Lower leg skin (tissue), 4 donors: ENCODE measurements at places on chromosomes 5 and 9.

GRCh38 chr5:133274597-133274935, 222.8 kb downstream of the HSPA4 start:
- no peak for DNase-seq

DNA sequence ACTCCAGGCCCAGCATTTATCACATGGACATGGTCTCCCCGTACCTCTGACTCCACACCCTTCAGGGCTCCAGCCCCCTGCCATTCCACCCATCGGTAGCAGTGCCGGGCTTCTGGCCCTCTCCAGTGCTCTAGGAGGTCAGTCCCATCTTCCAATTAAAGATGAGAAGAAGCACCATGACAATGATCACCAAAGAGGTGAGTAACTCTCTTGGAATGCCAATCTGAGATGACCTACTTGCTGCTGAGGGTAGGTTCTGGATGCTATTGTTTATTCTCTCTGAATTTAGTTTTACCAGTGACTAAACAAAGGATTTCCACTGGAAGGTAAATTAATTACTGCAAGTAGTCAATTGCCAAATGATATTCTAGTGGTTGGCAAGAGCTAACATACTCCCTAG, 80.8 kb downstream of the TLE4 start:
- no peak for DNase-seq

GRCh38 chr9:33388110-33388994, 14.0 kb downstream of the AQP7 start:
- no peak for DNase-seq

DNA sequence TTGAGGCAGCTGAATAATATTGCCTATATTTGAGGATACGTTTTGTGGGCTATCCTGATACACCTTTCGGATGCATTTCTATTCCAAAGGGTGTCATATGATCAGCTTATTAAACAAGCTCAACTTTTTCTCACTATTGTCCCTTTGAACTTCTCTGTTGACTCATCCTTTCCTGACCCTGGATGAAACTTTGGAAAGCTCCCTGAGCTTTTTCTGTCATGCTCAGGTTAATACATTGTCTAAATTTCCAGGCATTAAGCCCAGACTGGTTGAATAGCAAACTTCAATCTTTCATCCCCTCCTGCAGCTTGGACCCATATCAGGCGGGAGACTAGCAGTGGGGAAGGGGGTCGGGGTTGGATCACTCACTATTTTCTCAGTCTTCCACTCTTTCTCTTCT, 104.9 kb upstream of the PTPN3 start:
- no peak for DNase-seq

DNA sequence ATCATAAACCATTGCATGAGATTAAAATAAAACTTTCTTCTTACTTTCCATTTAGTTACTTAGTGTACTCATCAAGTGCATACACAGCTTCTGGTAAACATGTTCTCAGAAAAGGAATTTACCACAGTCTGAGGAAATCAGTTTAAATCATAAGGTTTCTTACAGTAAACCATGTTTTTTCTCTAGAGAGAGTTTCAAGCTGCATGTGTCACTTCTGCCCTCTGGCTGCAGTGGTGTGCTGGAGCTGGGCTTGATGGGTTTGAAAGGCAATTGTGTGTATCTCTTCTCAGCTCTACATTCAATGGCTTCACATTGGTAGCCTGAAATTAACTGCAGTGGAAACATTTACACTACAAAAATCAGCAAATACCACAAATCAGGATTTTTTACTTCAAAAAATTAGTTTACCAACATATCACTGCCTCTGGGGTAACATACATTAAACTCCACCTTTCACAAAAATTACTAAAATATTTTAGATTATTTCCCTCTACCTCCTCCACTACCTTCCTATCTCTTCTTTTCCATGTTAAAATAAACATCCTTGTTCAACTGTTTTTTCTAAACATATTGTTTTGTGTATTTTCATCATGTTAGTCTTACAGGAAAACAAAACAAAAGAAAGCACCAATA, 414.3 kb downstream of the ANXA1 start:
- no peak for DNase-seq

DNA sequence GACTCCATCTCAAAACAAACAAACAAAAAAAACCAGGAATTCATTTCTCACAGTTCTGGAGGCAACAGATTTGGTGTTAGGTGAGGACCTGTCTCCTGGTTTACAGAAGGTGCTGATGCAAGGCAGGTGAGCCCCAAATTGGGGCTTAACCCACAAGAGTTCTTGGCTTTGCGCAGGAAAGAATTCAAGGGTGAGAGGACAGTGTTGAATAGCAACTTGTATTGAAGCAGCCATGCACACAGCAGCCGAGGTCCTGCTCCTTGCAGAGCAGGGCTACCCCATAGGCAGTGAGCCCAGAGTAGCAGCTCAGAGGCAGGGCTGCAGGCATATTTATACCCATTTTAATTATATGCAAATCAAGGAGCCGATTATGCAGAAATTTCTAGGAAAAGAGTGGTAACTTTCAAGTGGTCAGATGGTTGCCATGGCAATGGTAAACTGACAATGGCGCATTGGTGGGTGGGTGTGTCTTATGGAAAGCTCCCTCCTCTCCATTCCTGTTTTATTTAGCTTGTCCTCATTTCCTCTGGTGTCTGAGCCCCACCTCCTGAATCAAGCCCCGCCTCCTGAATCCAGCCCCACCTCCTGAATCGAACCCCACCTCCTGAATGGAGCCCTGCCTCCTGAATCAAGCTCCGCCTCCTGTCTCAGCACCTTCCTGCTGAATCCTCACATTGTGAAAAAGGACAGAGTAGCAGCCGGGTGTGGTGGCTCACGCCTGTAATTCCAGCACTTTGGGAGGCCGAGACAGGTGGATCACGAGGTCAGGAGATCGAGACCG, 34.5 kb upstream of the COL5A1 start:
- no peak for DNase-seq

DNA sequence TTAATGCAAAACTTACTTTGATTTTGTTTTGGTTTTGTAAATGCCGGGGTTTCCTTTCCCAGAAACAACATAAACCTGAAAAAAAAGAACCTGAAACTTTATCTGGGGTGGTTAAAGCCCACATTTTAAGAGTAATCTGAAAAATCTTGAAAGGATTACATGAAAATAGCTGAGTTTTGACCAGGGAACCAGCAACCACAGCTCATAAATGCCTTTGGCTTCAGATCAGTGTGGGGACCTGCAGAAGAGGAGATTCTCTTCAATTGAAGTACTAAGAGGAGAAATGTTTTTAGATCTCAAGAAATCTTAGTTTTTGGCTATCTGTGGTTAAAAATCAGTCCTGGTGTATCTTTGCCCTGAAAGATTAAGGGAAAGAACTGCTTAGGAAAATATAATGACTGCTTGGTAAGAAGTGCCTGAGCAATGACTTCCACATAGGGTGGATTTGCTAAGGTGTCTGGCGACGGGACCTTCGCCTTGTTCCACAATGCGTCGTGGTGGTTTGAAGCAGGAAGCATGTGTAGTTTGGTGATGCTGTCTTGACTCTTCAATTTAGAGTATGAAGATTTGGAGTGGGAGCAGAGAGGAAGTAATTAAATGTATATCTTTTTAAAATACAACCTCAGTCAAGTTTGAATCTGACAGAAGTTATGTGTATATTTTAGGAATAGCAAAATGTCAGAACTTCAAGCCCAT, 186.5 kb downstream of the MAN2A1 start:
- DNase-seq: no peak

GRCh38 chr9:70499621-70500020, 85.2 kb upstream of the KLF9 start:
- DNase-seq: no peak

DNA sequence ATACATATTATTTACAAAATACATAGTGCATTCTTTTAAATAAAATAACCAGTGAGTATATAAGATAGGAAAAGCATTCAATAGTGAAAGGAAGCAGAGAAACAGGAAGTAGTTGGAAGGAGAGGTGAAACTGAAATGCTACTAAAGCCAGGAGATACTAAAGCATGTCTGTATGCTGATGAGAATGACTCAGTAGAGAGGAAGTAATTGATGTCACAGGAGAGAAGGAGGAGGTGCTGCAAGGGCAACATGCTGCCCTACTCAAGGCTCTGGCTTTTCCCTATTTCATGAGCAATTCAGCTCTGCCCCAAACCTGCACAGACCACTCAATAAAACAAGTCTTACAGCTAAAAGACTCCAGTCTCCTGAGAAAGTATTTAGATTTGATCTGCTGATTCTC, 108.5 kb upstream of the TXNDC8 start:
- no peak for DNase-seq

- no peak for DNase-seq
Measured at GRCh38 chr5:128060644-128061385, 22.8 kb upstream of the SLC12A2 start.

DNA sequence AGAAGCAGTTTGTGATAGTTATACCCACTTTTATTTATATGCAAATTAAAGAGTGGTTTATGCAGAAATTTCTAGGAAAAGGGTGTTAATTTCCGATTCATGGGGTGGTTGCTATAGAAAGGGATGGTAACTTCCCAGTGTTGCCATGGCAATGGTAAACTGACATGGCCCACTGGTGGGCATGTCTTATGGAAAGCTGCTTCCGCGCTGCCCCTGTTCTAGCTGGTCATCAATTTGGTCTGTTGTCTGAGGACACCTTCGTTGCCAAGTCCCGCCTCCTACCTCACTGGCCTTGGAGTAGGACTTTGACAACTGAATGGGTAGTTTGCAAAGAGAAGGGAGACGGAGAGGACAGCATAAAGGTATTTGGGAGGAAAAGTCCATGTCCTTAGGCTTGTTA, 74.0 kb upstream of the SMIM23 start:
- DNase-seq: peak; percentile 60

GRCh38 chr9:134381671-134382516, 55.6 kb downstream of the RXRA start:
- DNase-seq: no peak

- DNase-seq: no peak
Measured at GRCh38 chr5:149408252-149409099, 29.4 kb upstream of the IL17B start.

DNA sequence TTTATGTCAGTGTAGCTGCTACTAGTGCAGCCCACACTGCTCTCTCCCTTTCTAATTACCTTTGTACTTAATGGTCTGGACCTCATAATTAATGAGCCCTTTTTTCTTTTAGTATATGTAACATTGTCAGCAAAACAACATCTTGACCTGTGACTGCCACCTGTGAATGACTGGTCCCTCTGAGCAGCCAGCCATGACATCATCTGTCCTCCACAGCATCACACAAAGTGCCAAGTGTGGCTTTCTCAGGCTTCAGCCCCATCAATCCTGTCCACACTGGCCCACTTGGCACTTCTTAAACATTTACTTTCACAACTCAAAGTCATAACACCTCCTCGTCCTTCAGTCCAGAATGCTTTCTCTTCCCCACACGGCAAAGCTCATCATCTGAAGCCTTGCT, 104.7 kb downstream of the GPR21 start:
- DNase-seq: no peak

DNA sequence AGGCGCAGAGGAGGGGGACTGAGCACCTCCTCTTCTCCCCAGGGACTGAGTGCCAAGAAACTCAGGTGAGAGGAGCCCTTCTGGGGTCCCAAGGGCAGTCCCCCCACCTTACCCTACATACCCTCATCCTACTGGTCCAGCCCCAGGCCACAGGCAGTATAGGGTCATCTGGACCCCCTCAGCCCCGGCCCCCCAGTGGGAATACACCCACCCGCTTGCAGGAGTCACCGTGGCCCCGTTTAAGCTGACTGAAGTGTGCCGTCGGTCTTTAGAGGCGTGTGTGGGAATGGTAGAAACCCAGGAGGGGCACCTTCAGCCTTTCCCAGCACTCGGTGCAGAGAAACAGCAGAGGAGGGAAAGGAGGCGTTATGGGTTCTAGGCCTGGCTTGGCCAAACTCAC, 30.8 kb downstream of the COL15A1 start:
- no peak for DNase-seq

DNA sequence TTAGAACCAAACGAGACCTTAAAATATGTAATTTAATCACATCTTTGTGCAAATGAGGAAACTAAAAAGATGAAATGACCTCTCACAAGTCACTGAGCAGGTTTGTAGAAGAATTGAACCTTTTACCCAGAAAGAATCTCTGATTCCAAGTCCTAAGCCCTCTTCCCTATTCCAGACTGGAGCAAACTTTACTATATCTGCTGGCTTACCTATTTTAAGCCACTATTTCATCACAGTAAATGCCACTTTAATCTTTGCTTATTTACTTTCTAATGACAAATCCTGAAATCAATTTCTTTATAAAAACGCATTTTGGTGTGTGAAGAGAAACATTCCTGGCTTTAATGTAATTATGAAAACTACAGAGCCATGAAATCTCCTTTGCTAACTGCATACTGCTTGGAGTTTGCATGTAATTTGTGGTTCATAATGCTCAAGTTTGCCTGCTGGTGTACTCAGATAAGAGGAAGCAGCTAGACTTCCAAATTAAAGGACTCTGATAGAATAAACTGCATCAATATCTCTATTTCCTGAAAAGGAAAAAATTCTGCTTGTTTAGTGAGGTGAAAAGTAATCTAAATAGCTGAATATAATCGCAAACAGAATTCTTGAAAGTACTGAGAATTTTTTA, 121.2 kb downstream of the RAB3C start:
- no peak for DNase-seq

DNA sequence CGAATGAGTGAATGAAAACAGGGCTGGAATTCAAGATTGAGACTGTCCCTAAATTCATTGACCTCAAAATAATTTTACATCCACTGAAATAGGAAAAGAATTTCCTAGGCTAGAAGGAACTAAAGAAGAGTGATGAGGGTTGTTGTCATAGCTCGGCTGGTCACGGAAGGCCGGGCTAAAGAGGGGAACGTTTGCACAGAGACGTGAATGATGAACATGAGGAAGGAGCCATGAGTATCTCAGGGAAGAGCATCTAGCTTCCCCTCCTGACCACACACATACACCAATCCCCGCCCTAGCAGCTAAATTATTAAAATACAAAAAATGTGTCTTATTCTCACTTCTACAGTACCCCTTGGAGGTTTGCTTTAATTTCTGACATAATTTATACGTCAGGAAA, 124.4 kb upstream of the ABCA1 start:
- DNase-seq: no peak

GRCh38 chr9:32413424-32413823, 29.0 kb downstream of the ACO1 start:
- no peak for DNase-seq

DNA sequence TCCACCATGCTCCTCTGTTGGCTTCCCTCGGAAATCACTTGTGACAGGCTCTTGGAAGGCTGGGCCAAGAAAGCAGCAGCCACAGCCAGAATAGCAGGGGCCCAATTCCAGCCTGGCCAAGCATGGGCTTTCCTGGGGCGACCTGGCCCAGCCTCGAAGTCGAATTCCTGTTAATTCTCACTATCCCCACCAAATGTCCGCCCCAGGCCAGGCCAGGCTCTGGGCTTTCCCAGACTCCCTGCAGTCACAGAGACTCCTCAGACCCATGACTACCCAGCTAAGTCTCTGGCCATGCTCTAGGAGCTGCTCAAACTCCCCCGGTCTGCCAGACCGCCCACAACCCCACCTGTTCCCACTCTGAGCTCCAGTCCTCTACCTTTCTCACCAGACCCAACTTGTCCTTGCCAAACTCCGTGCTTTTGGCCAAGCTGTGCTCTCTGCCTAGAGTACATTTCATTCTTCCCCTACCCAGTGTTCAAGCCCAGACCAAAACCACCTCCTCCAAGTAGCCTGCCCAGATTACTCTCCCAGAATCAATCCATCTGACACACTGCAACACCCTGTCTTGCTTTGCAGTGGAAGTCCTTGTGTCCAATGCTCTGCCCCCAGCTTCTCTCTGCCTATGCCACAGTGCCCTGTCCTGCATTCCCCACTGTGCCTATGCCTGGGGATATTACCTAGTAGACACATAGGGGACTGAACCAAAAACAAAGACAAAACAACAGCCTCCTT, 26.2 kb downstream of the SHB start:
- no peak for DNase-seq
